ENCODE measurements at places on chromosomes 1 and 21.

DNA sequence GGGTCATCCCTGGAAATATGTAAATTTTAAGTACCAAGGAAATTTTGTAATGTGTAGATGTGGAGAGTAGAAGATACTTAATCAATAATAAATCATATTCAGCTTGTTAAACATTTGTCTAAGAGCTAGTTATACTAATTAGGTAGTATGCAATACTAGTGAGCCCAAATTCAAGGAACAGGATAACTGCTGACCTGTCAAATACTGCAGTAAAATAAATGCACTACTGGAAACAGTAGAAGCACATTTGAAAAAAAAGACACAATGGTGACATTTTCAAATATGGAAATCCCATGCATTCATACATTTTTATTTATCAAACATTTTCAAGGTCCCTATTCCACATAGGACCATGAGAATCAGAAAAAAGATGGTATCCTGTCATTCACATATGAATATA is 27.2 kb downstream of the EPRS1 start:
- no peak for DNase-seq

DNA sequence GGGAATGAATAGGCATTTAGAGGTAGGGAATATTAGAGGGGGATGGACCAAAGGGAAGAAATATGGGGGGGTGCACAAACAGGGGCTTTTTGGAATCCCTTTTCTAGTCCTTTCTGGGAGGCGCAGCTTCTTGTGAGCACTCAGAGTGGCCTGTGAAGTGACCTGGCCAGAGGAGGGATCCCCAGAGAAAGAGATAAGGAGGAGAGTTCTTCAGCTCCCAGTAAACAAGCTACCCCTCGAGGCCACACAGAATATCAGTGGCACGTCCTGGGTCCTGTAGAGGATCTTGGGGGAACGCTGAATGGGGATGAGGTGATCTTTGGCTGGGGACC is 19.4 kb downstream of the VANGL2 start:
- DNase-seq = no peak

DNA sequence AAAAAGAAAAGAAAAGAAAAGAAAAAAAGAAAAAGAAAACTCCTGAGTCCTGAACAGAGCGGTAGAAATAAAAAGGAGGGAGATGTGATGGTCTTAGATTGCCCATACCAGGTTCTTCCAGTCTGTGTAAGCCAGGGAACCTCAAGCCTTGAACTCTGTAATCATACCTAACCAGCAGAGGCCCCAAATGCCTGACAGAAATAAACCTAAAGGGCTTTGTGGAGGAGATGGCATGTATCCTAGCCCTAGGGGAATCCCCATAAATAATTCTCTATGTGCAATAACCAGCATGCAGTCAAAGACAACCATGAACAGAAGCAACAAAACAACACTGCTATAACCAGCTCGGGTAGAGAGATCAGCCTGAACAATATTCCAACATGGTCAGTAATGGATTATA is 40.4 kb downstream of the USP48 start:
- DNase-seq = no peak

DNA sequence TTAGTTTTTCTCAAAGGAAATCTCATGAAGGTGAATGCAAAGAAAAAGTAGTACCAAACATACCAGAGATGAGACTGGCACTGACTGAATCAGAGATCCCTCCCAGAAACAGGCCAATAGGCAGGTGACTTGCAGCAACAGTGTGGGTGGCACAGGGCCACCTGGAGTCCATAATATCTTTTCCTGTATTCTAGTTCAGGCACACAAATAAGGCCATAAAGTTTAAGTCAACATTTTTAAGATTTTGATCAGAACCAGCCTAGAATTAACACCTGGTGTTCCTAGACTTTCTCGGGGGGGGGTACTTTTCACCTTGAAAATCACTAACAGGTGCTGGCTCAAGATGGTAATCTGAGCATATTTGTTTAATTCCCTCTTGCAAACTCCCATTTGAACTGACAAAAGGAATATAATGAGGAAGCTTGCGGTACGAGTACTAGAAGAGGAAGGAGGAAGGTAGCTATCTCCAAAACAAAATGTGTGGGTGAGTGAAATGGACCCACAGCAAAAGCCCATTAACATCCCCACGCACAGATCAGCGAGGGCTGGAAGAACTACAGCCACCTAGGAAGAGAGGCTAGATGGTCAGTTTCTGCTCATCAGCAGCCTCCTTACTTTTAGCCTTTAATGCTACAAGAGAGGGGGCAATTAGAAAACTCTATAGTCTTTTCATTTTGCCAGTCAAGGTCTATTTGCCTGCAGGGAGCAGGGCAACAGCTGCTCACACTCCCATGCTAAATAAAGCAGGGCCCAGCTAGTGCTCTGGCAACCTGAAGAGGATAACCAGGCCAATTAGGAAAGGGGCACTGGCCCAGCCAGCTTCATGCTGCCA is 18.9 kb downstream of the SDE2 start:
- DNase-seq = no peak

DNA sequence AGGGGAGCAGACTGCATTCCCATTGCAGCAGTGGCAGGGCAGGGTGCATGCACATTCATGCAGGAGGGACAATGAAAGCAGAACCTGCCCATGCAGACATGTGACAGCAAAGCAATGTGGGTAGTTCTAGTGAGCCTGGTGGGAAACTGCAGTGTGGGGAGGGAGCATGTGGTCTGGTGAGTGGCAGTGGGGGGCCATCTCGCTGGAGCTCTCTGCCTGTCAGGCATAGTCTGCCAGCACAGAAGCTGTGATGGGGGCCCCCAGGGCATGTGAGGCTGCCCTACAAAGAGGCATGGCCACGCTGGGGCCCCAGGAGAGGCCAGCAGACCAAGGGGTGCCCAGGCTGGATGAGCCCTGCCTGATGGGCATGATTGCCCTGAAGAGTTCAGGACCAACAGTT is 579.7 kb downstream of the PTPRC start:
- no peak for DNase-seq

- DNase-seq = no peak
Observed at GRCh38 chr1:86018283-86018923, 138.2 kb downstream of the COL24A1 start.

DNA sequence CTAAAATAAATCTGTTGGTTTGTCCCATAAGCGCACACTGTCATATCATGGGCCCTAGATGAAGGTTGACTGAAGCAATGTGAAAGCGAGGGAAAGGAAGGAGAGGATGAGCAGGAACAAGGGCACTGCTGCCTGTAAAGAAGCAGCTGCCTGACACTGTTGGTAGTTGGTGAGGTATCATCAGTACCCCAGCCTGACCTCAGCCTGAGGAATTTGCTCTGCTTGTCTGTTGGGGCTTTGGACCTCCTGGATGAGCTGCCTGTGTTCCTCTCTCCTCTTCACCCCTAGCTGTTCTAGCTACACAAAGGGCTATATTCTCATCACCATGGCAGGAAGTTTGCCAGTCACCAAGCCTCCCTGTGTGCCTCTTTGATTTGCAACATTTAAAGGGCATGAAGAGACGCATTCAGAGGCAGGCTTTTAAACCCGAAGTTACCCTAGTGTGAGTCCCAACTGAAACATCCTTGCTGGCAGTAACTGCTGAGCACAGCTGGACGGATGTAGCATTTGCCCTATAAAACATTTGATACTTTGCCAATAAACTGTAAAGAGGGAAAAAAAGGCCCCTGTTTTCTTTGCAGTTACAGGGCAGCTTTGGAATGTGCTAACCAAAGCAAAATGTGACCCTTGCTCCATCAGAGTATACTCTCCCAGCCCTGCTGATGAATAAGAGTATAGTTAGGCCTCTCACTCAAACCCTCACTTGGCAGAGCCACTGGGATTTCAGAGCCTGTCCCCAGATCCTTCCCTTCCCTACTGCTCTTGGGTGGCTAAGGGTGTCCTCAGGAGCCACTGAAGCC is 22.2 kb upstream of the SPATA6 start:
- DNase-seq = no peak

DNA sequence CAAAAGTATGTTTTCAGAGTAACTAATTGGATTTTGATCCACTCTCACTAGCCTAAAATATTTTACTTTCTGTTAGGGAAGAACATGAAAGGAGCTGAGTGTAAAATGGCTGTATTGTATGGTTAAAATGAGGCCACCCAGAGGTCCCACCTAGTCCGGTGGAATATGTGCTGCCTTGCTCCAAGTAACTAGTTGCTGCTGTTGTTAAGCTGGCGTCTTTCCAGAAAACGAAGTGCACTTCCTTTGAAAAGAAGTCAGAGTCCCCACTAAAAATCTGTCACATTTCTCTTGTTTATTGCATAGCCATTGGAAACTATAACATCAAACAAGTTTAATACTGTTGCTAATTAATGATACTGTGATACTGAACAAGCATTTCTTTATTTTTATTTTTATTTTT is 3.2 kb downstream of the SLC25A33 start:
- no peak for DNase-seq

DNA sequence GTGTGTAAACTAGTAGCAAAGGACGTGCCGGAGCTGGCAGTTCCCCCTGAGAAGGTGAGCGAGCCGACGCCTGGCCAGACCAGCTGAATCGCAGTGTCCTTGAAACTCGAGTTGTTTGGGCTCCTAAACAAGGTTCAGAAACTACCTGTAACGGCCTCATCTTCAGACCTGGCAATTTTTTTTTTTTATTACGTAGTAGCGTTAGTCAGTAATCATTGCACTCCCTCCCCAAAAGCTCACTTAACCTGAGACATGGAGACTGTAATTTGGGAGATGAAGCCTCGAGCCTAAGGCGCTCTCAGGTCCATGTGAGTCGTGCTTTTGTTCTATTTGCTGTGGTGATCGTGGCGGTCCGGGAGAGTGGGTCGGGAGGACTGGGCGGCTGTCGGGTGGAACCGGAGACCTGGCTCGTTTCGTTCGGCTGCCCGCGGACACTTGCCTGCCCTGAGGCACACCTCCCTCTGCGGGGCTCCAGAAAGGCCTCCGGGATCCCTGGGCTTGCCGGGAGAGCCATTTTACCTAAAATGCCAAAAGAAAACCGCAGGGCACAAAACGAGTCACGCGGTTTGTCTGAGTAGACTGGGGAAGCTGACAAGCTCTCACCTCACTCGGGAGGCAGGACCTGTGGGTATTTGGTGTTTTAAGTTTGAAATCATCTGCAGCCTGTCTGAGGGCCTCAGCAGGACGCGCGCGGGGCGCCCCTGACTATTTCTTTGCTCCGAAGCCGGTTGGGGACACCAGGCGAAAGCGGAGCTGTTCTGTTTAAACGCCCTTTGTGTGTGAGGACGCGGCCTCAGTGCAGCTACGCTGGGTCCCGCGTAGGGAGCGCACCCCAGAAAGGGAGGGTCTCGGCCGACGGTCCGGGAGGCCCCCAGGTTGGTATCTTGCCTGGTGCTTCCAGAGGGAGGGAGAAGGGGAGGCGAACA is 722 bp downstream of the LHX8 start:
- no peak for DNase-seq

Measured in esophagus squamous epithelium (tissue), 5 donors.